ENCODE measurements at places on chromosomes 7 and 10.

DNA sequence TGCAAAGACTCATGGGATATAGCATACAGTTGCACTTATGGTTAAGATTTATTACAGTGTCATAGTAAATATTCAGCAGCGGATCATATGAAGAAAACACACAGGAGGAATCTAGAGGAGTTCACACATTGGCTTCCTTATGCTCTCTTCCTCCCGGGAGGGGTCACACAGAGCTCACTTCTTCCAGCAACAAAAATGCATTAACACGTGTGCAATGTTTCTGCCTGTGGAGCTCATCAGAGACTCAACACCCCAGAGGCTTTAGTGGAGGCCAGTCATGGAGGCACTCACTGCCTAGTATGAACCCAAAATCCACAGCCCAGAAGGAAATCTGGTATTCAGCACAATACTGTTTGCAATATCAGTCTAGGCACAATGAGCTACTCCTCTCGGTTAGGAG is 202.8 kb upstream of the PRSS1 start:
- DNase-seq, result no peak

GRCh38 chr7:3634396-3634795 is 333.3 kb downstream of the SDK1 start:
- DNase-seq, result no peak

- DNase-seq, result no peak
Observed at GRCh38 chr7:121383235-121383910, 12.7 kb downstream of the FAM3C start.

GRCh38 chr7:148930335-148930734 is 46.2 kb upstream of the EZH2 start:
- no peak for DNase-seq

DNA sequence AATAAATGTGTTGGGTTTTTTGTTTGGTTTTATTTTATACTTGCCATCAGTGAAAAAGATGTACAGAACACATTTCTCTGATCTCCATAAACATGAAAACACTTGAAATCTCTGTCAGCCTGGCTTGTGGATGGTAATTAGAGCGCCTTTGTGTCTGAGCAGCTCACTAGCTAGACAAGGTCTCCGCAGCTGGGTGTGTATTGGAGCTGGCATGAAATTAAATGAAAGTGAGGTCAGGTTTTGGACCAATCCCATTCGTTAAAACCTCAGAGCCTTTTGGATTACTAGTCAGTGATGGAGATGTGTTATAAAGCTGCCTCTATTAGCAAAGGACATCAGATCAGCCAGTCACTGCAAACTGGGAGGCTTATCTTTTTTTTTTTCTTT is 2.7 kb downstream of the FRAT1 start:
- no peak for DNase-seq

DNA sequence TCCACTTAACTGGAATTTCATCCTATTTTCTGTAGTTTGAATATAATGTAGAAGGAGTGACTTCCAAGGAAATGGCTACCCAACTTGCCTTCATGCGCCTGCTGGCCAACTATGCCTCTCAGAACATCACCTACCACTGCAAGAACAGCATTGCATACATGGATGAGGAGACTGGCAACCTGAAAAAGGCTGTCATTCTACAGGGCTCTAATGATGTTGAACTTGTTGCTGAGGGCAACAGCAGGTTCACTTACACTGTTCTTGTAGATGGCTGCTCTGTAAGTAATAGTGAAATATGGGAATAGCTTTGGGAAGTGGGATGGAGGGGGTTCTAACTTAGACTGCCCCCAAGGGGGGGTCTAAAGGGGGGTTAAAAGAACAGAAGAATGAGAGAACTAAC is 34.5 kb downstream of the COL1A2 start:
- no peak for DNase-seq

All from NCI-H526 (cell line).